ENCODE measurements at places on chromosomes 6 and 20. TPM values are rescaled to one million over a fixed set of nuclear protein-coding genes. Genes with fewer than 3 reads are reported as not detected.

Gene TPBG
- 5.4 TPM for polyA plus RNA-seq

Gene ARID1B
- 48.5 TPM for polyA plus RNA-seq

Gene PPP1R16B
- 3.5 TPM for polyA plus RNA-seq

Gene MCCD1
- polyA plus RNA-seq: not detected

Gene KCNB1
- polyA plus RNA-seq: 2.4 TPM

- no peaks in the 10 kb centered on the region for H3K36me3 ChIP-seq
- no peaks in the 10 kb centered on the region for H3K4me1 ChIP-seq
- no peak overlapping the region for H3K27ac ChIP-seq
- peaks cover 10% of the 10 kb centered on the region for H3K27me3 ChIP-seq
- H3K4me3 ChIP-seq: no peak overlapping the region
- DNase-seq: no peak
Observed at GRCh38 chr20:57275813-57276212, 9.4 kb upstream of the BMP7 start.

DNA sequence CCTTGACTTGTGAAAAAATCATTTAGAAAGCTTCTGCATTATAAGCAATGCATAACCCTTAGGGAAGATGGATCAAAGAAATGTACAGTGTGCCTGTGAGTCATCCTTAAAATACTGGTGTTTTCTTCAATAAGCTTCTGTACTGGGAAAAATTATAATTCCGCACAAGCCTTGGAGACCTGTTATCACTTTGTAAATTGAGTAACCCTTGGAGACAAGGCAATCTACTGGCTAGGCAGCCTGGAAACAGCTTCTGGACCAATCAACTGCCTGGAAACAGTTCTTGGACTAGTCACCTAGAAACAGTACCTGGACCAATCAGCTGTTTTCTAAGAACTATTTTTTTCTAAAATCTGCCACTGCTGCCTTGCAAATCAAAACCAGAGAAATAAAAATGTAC lies 25.8 kb upstream of the RNGTT start:
- no peak overlapping the region for H3K4me3 ChIP-seq
- peak; percentile 26 for DNase-seq
- H3K27ac ChIP-seq: no peak overlapping the region
- H3K4me1 ChIP-seq: no peaks in the 10 kb centered on the region
- H3K27me3 ChIP-seq: no peaks in the 10 kb centered on the region

DNA sequence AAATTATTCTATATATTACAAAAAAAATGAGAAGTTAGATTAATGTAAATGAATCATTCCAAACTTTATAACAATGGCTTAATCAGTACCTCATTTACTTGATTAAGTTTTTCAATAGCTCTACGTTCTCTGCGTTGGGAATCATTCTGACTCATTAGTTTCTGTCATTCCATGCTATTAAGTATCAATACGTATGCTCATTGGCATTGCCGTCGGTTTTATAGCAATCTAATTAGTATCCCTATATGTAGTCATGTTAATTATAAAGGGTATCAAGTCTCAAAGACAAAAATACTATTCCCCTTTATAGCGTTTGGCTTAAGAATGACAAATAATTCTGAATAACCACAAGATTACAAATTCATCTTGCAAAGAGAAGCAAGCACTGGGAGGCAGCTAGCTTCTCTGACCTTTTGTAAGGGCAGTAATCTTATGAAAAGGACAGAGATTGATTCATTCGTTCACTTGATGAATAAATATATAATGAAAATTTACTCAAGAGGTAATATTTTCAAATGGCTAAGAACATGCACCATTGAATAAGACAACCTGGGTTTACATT lies 41.8 kb downstream of the OLIG3 start:
- no peak overlapping the region for H3K4me3 ChIP-seq
- H3K36me3 ChIP-seq: no peaks in the 10 kb centered on the region
- no peak for DNase-seq
- H3K4me1 ChIP-seq: no peaks in the 10 kb centered on the region
- no peak overlapping the region for H3K27ac ChIP-seq
- no peaks in the 10 kb centered on the region for H3K27me3 ChIP-seq

- H3K27me3 ChIP-seq: no peaks in the 10 kb centered on the region
- no peak for DNase-seq
- peaks cover 9% of the 10 kb centered on the region for H3K36me3 ChIP-seq
- no peak overlapping the region for H3K4me3 ChIP-seq
- no peak overlapping the region for H3K27ac ChIP-seq
Observed at GRCh38 chr6:128209771-128210170, 308.9 kb upstream of the THEMIS start.

DNA sequence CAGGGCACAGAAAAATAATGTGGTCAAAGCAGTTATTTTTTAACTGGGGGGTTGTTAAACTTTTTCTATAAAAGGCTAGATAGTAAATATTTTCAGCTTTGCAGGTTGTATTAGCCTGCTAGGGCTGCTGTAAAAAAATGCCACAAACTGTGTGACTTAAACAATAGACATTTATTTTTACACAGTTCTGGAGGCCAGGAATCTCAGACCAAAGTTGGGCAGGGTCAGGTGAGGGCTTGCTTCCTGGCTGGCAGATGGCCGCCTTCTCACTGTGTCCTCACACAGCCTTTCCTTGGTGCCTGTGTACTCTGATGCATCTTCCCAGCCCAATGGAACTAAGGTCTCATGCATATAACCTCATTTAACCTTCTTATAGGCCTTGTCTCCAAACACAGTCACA lies 294.7 kb downstream of the PTPRT start:
- H3K27ac ChIP-seq: no peak overlapping the region
- H3K4me3 ChIP-seq: no peak overlapping the region
- no peaks in the 10 kb centered on the region for H3K4me1 ChIP-seq
- H3K27me3 ChIP-seq: no peaks in the 10 kb centered on the region
- no peak for DNase-seq

DNA sequence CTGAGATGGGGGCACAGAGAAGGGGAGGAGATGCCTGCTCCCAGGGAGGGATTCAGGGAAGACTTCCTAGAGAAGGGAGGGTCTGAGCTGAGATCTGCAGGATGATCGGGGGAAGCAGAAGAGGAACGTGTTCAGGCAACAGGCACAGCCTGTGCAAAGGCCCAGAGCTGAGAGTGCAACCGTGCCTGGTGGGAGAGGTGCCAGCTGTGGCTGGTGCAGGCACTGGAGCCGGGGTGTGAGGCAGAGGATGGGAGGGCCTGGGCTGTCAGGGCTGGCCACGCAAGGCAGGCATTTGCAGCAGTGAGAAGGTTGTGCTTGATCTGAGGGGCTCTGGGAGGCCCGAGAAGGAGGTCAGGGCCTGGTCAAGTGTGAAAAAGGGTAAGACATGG lies 27.7 kb downstream of the PTGIS start:
- no peak overlapping the region for H3K4me3 ChIP-seq
- H3K4me1 ChIP-seq: no peaks in the 10 kb centered on the region
- no peak for DNase-seq
- H3K27me3 ChIP-seq: no peaks in the 10 kb centered on the region
- H3K36me3 ChIP-seq: peaks cover 22% of the 10 kb centered on the region

- no peaks in the 10 kb centered on the region for H3K27me3 ChIP-seq
- H3K4me3 ChIP-seq: no peak overlapping the region
- DNase-seq: no peak
- no peaks in the 10 kb centered on the region for H3K4me1 ChIP-seq
Observed at GRCh38 chr6:112466373-112467151, 119.4 kb downstream of the RFPL4B start.

- no peaks in the 10 kb centered on the region for H3K36me3 ChIP-seq
- H3K4me1 ChIP-seq: peaks cover 7% of the 10 kb centered on the region
- H3K27me3 ChIP-seq: no peaks in the 10 kb centered on the region
- H3K27ac ChIP-seq: no peak overlapping the region
- DNase-seq: no peak
Observed at GRCh38 chr6:151043944-151044343, 178.4 kb downstream of the MTHFD1L start.

DNA sequence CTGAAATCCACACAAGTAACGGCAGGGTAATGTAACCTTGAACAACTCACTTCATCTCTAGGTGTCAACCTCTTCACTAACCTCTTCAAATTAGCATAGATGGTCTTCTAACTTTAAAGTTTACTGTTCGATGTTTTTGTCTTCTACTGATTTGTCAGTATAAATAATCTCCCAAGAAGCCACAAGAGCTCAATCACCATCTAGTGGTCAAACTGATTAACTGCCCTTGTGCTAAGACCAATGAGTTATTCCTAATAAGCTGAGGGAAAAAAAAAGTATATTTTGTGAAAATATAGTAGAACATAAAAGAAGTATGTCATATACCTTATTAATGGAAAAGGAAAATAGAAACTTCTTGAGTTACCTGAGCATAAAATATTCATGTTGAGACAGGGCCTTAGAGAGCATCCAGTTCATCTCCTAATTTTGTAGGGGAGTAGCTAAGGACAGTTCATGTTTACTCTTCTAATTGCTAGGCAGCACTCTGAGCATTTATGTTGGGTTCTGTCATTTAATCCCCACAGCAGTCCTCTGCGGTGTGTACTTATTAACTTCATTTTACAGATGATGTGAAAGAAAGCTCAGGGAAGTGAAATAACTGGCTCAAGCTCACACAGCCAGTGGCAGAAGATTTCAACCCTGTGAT lies 317.1 kb downstream of the ESR1 start:
- DNase-seq: no peak
- no peaks in the 10 kb centered on the region for H3K4me1 ChIP-seq
- no peak overlapping the region for H3K4me3 ChIP-seq
- H3K27me3 ChIP-seq: no peaks in the 10 kb centered on the region
- no peak overlapping the region for H3K27ac ChIP-seq

DNA sequence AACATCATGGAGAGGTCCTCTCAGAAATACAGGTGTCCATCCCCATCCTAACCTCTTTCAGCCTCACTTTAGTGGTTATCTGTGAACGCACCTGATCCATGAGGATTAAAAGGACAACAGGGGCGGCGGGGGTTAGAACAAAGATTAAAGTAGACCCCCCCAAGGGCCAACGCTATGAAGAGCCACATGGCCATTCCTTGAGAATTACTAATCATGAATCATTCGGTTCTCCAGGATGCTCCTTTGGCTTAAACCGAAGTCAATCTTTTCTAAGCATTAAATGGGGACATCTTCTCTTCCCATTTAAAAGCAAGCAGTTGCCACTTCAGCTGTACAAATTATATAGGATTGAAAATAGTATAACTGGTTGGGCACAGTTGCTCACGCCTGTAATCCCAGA lies 212.4 kb downstream of the GMPR start:
- H3K4me3 ChIP-seq: no peak overlapping the region
- H3K36me3 ChIP-seq: no peaks in the 10 kb centered on the region
- H3K27ac ChIP-seq: no peak overlapping the region
- no peak for DNase-seq
- no peaks in the 10 kb centered on the region for H3K27me3 ChIP-seq
- H3K4me1 ChIP-seq: no peaks in the 10 kb centered on the region

GRCh38 chr6:99416892-99417767 lies 8.0 kb downstream of the PNISR start:
- H3K4me3 ChIP-seq: no peak overlapping the region
- no peaks in the 10 kb centered on the region for H3K27me3 ChIP-seq
- no peak for DNase-seq
- peaks cover 20% of the 10 kb centered on the region for H3K36me3 ChIP-seq
- H3K27ac ChIP-seq: no peak overlapping the region

DNA sequence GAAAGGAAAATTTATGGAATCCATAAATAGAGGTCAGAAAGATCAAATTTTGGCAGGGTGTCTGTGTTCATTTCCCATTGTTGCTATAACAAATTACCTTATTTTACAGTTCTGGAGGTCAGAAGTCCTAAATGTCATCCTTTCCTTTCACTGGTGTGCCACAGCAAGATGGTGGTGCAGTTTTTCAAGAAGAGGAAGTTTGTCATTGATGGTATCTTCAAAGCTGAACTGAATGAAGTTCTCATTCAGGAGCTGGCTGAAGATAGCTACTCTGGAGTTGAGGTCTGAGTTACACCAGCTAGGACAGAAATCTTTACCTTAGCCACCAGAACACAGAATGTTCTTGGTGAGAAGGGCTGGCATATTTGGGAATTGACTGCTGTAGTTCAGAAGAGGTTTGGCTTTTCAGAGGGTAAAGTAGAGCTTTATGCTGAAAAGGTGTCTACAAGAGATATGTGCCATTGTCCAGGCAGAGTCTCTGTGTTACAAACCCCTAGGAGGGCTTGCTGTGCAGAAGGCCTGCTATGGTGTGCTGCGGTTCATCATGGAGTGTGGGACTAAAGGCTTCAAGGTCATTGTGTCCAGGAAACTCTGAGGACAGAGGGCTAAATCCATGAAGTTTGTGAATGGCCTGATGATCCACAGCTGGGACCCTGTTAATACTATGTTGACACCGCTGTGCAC lies 7.2 kb upstream of the CCNC start:
- DNase-seq: no peak
- no peak overlapping the region for H3K27ac ChIP-seq
- H3K4me3 ChIP-seq: no peak overlapping the region
- peaks cover 6% of the 10 kb centered on the region for H3K27me3 ChIP-seq
- H3K4me1 ChIP-seq: no peaks in the 10 kb centered on the region

DNA sequence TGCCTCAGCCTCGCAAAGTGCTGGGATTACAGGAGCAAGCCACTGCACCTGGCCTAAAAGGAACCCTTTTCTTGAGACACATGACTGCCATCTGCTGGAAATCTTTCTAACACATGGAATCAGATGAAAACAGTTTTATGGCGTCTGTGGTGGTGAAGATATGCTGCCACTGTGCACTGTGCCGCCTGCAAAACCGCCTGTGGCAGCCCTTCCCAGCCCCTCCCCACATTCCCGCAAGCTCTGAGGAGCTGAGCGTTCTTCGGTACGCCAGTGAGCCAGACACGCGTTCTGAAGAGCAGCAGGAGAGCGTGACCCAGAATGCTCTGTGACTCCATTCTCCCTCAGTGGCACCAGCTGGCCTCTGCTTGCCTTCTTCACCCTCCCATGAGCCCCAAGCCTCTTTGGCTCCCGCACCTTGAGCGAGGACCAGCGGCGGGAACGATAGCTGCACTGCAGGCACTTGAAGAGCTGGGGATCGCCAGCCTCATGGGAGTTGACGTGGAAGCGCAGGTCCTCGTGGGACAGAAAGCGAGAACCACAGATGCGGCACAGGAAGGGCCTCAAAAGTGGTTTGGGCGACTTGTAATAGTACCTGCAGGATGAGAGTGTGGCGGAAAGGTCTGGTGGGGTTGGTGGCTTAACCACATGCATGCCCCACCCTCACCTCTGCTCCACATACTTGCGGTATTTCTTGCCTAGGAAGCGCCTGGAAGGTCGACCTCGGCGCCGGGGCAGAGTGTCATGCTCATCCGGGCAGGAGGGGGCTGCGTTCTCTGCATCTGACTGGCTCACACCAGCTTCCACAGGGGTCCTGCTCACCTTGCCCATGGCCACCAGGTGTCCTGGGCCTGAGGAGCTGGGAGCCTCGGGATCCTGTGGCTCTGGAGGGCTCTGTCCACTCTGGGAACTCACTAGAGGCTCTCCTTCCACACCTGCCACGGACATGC lies 8.7 kb downstream of the ZNF335 start:
- H3K36me3 ChIP-seq: peaks cover 89% of the 10 kb centered on the region
- no peaks in the 10 kb centered on the region for H3K27me3 ChIP-seq
- H3K4me3 ChIP-seq: no peak overlapping the region
- H3K27ac ChIP-seq: no peak overlapping the region
- DNase-seq: peak; percentile 57

All from large intestine (tissue), 12 donors.